ENCODE measurements at places on chromosomes 5 and 9.
A peak's percentile ranks its signal among the peaks of the same experiment; 100 is the strongest.

- DNase-seq = no peak
Measured at GRCh38 chr5:72281764-72282499, 38.1 kb downstream of the MRPS27 start.

GRCh38 chr5:138979684-138980280, 104.6 kb upstream of the LRRTM2 start:
- no peak for DNase-seq

GRCh38 chr9:16043756-16044578, 491.1 kb downstream of the CCDC171 start:
- no peak for DNase-seq

- DNase-seq = no peak
Measured at GRCh38 chr9:106829666-106830408, 33.1 kb upstream of the ZNF462 start.

DNA sequence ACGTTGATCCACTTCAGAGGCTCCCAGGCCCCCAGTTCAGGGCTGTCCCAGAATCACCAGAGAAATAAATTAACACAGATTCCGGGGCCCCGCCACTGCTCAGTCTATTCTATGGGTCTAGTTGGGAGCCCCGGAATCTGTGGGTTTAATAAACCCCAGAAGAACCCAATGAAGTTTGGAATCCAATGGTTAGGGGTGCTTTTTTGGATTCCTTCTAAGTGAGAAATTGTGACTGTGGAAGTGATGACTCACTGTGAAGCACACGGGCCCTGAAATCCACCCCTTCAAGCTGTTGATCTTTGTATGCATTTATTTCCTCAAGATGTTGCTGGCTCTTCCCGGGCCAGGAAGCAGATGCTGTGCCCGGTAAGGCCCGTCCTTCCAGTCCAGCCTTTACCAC, 57.3 kb upstream of the SLC28A3 start:
- no peak for DNase-seq

DNA sequence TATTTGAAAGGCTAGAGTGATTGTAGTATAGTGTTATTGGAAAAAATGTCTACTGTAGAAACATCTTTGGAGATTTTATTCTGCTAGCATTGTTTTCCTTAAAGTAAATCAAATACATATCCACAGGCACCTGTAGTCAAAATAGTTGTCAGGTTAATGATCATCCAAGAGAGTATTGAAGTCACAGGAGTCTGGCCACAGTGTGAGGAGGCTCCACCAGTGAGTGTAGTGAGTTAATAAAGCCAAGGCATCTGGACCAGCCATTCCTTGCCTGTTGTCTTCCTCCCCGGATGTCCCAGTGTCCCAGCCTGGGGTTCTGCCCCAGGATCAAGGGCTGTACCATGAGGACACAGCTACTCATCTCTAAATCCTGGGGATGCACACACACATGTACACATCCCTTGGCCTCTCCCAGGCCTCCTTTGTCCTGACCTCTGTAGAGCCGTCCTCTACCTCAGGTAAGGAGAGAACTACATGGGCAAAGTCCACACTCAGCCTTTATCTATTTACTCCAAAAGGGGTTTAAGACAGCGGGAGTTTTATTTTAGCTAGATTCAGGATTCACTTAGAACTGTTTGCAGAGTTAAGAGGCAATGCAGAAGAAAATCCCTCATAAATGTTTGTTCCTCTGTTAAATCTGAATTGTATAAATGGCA, 3.7 kb downstream of the PIK3R1 start:
- no peak for DNase-seq

DNA sequence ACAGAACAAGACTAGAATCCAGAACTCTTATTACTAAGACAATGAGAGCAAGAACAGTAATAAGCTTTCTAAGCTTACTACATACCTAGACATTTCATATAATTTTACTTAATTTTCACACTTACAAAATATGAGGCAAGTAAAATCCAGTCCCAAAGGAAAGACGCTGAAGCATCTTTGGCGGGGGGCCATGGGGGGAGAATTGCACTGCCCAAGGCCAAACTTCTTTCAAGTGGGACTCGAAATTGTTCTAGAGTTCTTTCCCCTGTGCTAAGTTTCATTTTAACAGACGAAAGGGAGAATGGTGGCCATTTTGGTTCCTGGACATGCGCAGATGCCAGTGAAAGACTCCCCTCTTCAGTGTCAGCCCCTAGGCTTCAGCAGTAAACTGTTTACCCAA, 72.3 kb downstream of the PRRT1B start:
- DNase-seq = no peak

GRCh38 chr5:141412854-141413539, at the start of gene PCDHGA10:
TSS of gene PCDHGA10 (plus strand) at chr5:141412987. CDS start at chr5:141413176, 189 bp downstream.
- peak; percentile 57 for DNase-seq

DNA sequence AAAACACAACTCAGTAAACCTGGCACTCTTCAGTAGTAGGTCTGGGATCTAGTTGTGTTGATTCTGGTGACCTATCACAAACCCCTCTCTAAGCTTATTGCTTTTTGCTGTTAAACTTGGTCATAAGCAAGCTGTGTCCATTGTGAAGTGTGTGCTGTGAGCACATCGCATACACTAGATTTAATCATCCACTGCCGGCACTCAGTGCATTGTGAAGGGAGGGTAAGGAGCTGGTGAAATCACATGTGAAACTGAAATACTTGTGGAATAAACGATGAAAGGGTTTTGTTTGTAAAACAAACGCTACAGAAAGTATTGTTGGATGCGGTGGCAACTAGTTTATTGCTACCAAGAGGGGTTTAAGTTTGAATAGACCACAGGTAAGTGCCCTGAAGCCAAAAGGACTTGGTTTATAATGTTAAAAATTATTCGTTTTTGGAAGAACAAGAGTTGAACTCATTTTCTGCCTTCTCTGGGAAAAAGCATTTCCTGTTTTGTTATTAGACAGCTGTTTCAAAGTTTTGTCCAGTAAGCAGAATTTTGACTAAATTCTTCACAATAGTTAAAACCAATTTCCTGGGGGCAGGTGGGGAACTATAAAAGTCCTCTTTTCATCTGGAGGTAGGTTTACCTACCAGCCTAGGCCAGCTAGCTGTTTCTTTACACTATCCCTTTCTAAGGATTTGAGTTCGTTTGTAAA, 24.6 kb downstream of the TJP2 start:
- DNase-seq = no peak

DNA sequence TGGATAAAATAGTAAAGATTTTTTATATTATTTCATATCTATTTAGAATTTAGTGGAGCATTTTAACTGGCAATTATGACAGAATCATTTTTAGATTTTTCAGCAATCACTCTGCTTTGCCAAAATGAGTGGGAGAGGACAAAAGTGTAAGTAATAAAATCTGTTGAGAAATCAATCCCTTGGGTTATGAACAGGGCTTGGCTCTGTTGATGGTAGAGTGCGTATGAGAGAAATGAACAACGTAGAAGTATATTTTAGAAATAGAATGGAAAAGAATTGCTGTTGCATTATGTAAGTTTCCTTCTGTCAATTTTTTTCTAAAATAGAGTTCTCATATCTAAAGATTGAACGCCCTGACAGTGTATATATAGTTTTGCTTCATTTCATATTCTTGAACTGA, 154.1 kb upstream of the PRDM9 start:
- DNase-seq = no peak

DNA sequence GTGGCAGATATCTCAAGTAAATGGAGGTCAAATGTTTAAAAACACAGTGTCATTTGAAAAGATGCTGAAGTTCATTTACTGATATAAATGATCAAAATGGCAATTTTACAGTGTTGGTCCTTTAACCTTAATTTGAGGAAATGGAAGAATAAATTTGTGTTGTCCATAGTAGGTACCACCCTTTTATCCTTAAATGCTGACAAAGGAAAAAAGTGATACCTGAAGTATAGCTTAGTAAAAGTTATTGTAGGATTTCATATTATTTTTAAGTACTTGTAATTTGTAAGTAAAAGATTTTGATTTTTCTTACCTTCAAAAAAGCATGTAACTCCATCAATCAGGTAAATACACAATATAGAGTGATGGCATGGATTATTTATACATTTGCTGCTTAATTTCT, 166.6 kb upstream of the DAP start:
- no peak for DNase-seq

DNA sequence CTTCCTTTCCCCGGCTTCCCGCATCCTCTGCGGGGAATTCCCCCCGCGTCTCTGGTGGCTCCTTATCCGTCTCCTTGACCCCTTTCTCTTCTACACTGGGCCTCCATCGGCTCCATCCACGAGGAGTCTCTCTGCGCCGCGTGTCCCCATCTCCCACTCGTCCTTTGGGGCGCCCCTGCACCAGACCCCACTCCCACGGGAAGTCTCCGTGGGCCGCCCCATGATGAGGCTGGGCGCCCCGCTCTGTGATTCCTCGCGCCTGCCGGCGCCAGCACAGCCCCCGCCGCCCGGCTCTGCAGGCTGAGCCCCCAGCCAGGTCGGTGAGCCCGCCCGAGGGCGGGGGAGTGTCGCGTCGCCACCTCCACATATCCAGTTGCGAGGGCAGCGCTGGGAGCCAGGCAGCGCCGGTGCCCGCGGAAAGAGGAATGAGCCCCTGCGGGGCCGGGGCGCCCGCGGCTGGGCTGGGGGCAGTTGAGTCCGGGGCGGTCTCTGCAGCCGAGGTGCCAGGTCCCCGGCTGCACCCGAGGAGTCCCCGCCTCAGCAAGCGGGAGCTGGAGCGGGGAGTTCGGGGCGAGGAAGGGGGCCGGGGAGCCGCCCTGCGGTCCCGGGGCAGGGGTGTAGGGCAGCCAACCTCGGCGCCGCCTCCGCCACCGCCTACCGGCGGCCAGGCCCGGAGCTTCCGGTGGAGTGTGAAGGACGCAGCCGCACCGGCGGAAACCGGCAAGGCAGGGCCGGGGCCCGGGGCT, 2.1 kb upstream of the TRAF1 start:
- DNase-seq = peak; percentile 41

- DNase-seq = no peak
Measured at GRCh38 chr5:2288968-2289367, 406.2 kb upstream of the IRX4 start.

DNA sequence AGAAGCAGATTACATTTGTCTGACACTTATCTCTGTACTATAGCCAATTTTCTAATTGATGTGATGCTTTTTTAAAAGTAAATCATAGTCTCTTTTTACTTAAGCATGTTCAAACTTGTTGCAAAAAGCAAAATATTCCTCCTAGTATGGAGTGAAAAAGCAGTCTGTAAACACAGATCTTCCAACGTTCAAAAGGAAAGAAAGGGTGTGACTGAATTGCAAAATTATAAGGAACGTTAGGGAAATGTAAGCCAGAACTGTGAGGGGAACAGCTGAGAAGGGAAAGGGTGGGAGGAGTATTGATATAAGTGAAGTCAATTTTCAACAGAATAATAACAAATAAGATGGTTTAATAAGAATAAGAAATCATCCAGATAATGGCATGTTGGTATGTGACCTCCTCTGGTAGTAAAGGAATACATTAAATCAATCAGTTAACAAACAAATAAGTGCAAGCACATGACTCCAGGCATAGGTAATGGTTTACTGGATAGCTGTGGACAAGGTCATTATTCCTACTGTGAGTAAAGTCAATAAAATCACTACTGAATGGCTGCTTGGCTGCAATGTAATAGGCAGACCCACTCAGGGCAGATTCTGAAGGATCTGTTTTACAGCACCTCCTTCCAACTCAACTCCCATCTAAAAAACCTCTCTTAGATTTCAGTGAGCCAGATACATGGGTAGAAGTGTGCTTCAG, 239.1 kb upstream of the NMUR2 start:
- DNase-seq = no peak

DNA sequence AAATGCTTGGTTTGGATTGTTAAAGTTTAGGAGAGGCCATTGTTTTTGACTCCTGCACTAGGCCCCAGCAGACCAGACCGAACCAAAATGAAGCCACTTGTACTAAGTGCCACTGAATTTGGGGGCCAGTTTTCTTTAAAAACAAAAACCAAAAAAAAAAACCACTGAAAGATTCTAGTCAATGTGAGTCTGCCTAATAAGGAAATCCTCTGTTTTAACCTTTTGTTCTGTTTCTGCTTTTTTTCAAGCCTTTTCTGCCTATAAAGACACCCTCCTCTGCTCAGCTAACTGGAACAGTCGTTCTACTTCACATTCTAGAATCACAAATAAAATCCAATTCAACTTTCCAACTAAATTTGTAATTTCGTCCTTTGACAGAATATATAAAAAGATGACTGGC, 64.9 kb downstream of the SERINC5 start:
- DNase-seq = no peak

DNA sequence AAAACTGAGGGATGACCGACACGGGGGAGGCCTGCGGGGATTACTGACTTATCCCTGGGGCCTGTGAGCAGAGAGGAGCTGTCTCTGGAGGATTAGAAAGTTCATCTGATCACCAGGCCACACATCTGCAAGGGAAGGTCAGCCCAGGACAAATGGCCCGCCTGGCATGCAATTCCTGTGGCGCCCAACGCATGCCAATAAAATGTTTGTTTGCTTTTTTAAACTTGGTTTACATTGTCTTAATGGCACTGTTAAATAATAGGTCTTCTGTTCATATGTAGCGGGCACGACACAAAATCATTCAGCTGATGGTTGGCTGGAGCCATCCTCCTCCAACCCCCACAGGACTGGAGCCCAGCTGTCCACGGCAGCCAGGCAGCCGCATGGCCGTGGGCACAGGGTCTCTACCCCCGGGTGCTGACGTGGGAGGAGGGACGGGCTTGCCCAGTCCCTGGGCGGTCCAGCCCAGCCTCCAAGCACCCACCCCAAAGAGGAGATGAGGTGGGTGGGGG, 41.0 kb upstream of the SLC12A7 start:
- no peak for DNase-seq

DNA sequence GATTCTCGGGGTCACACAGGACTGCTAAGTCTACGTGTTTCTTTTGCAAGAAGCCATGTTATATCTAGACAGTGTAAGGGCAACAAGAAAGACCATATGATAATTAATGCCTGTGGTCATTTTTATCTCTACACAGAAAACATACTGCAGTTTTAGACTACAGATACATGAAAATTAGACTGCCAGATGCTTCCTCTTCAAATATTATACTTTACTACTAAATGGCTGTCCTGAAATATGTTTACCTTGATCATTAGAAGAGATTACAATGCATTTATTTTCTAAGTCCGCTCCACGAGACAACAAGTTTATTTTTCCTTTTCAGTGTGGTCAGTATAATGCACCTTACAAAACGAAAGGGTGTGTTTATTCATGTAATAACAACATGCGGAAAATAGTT, 147.6 kb downstream of the KIAA0825 start:
- DNase-seq = no peak

DNA sequence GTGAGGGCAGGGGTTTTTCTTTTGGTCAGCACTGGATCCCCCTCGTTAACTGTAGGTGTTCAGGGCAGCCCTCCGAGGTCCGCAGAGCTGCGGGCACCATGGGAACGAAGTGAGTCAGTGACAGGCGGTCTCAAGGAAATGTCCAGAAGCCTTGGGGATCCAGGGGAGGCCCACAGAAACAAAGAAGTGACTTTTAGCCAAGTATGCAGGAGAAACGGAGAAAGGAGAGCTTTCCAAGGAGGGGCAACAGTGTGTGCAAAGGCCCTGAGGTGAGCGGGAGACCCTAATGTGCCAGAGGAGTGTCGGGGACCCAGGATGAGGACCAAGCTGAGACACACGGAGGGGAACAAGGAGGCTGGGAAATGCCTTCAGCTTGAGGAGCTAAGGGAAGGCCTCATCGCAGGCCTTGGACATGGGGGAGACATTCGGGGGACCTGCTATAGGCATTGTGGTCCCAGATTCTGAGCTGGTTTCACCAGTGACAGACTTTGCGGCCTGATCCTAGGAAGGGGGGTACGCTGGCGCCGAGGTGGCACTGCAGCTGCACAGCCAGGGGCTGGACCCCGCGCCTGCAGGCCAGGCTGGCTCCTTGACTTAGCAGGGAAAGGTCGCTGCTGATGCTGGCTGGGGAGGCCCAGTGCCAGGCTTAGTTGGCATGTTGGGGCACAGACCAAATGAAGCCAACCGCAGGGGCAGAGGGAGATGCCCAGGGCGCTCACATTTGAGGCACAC, 3.3 kb downstream of the LTC4S start:
- DNase-seq = no peak

GRCh38 chr5:149466457-149466972, 84.7 kb downstream of the CSNK1A1 start:
- peak; percentile 38 for DNase-seq
